ENCODE measurements at places on chromosomes 5 and 9.

DNA sequence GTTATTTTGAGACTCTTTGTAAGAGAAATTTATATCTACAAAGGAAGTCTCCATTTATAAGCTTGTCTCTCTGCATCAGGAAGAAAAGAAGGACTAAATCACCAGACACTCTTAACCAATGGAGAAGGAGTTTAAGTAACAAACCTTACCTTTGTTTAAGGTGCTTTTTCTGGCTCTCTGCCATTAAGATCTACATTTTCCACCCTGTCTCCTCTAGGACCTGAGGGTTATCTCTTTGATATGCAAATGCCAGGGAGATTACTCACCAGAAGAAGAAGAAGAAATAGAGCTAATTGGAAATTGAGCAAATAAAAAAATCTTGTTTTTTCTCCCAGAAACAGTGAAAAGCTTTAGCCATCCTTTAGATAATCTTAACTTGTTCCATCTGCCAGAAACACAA lies 60.9 kb downstream of the CDKN2A start:
- DNase-seq = no peak

DNA sequence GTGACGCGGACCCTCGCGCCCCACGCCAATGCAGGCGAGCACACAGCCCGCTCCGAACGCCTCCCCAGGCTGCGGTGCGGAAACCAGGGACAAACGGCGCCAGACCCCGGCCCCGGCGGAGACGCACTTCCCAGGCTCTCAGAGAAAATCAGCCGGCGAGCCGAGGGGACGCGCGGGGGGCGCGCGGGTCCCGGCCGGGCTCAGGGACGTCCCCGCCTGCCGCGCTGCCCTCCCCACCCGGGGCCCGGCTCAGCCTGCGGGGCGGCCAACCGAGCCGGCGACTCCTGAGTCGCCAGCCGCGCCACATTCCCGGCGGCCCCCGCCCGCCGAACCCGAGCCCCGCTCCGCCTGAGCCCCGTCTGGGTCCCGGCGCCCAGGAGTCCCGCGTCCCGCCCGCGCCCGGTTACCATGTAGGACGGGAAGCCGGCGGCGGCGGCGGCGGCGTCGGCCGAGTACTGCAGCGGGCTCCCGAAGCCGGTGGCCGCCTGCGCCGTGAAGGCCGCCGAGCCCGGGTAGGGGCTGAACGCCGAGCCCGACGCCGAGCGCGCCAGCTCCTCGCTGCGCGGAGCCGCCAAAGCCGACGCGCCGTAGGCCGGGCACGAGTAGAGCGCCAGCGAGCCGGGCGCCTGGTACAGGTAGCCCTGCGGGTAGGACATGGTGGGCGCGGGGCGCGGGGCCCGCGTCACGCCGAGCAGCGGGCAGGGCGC lies 566 bp downstream of the IRX2 start:
- no peak for DNase-seq

DNA sequence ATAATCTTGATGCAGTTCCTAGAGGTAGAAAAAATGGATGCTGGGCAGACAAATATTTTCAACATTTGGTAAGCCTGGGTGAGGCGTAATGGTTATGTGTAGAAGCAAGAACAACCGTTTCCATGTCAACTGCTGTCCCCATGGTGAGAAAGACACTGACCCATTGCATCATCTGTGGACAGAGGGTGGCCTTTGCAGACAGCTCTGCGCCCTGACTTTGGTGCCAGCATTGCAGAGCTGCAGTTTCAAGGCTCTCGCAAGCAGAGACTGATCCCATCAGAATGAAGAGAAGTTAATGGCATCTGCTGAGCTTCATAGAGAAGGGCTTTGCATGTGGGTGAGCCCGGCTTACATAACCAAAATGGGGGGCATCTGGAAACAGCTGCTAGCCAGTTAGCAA lies 179.0 kb upstream of the ADRA1B start:
- DNase-seq = no peak

DNA sequence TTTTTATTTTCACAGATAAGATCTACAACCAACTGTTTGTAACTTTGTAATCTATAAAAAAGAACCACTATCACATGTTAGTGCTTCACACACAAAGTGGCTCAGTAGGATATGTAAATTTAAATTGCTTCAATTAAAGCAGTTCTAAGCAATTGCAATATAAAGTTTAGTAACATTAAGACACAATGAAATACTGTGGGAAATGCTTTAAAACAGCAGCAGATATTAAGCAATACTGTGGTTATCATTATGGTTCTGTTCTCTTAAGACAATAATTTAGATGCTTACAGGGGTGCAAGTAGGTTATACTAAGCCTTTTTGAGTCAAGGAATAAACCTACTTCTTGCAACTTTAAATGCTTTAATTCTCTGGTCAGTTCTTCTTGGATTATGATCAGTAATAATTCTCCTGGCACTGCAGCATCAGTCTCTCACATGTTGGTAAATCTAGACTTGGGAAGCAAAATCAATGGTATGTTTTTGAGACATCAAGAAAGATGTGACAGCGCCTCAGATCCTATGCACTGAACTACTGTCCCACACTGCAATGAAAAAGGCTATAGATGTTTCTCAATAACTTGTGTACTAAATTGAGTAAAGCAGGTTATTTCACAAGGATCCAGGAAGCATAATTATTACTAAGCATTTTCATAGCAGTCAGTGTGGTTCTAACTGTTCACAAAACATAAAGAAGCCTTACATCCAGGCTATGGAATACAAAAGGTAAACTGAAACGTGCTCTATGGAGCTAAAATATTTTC lies 338.7 kb upstream of the PDE4D start:
- DNase-seq = no peak

DNA sequence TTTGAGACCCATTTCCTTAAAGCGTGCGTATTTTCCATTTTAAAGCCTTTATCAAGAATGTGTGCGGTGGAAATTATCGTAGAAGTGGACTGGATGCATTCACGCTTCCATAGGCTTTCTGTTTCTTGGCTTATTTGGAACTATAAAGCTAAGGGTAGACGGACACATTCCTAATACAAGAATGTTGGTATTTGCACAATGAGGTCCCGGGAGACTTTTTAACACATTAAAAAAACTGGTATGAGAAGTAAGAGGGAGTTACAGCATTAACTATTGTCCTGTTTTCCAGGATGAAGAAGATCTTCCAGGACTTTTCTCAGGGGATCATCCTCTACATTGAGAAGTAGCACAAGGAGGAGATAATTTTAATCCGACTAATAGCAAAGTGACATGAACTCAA lies 653.0 kb downstream of the MTRR start:
- no peak for DNase-seq

DNA sequence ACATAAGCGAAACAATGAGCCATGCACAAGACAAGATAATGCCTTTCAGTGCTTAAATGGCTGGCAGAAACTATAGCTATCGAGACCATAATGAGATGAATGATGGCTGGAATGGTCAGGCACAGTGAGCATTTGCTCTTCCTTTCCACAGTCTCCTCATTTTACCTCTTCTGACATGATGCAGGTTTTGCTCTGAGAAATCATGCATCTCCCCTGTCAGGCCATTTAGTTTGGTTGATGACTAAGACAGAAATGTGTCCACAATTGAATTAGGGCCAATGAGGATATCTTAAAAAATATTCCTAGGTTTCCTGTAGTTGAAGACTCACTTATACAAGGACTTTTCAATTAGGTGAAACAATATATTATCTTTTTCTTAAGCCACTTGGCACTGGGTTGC lies 475.1 kb downstream of the TMEM232 start:
- DNase-seq = no peak

DNA sequence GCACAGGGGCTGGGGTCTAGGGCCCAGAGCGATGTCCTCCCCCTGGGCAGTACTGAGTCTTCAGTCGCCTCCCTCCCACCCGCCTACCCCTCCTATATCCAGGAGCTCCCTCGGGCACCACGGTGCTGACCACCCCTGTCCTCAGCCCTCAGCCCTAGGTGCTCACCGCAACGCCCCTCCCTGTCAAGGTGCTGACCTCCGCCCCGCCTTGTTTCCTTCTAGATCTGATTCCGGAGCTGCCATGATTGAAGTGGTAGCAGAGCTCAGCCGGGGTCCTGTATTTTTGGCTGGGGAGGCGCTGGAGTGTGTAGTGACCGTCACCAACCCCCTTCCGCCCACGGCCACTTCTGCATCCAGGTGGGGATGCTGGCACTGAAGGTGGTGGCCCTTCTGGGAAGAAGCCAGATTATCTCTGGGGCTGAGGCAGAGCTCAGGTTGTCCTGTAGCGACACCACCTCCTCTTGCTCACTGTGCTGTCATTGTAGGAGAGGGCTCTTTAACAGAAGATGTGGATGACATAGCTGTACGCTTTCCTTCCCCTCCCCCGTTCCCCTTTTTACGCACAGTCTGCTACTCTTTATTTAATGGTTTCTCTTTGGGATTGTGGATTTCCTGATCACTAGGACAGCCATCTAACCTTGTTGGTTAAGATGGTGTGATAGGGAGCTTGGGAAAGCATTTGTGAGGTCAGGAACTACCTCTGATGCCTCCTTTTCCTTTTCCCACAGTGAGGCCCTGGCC lies 598 bp downstream of the RGP1 start:
- no peak for DNase-seq

- peak; percentile 12 for DNase-seq
These were observed 2257.5 kb upstream of the C9orf72 start for GRCh38 chr9:29830821-29831220.

DNA sequence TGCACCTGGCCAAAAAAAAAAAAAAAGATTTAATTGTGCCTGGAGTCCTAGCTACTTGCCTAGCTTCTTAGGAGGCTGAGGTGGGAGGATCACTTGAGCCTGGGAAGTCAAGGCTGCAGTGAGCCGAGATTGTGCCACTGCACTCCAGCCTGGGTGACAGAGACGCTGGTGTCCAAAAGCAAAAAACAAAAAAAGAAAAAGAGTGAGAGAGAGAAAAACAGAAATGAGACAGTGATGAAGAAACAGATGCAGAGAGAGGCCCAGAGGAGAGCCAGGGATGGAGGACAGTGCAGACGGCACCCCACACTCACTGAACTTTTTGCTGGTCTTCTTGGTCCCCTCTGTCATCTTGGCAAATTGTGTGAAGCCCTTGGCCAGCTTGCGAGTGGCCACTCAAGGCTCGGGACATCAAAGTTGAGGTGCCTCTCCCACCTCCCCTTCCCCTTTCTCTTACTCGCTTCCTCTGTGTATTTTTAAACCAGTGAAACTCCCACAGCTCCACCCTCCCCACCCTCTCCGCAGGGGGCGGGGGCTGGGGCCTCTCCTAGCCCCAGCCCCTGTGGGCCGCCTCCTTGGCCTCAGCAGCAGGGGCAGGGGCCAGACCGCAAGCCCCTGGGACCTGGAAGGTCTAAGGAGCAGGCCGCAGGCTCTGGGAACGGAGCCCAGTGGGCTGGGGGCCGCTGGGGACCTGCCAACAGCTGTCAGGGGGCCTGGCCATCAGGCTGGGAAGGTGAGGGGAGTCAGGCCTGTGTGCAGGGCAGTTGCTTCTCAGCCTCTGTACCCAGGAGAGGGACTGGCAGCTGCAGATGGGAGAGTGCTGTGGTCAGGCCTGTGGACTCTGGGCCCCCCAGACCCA lies at the start of gene SH2D3C:
Gene SH2D3C, minus strand, starts transcription at position 387 of the 856 bp plus-strand sequence. Its CDS starts 39 bp downstream, at position 348.
- no peak for DNase-seq

- DNase-seq = no peak
These were observed 139.8 kb downstream of the DROSHA start for GRCh38 chr5:31392061-31392460.

GRCh38 chr5:11514705-11515432 lies 389.4 kb downstream of the CTNND2 start:
- no peak for DNase-seq

GRCh38 chr9:109791747-109792146 lies 11.7 kb downstream of the PALM2AKAP2 start:
- no peak for DNase-seq

GRCh38 chr5:79025054-79025472 lies 40.0 kb upstream of the ARSB start:
- peak; percentile 43 for DNase-seq

- DNase-seq = no peak
These were observed 36.1 kb upstream of the SSBP2 start for GRCh38 chr5:81786991-81787390.

DNA sequence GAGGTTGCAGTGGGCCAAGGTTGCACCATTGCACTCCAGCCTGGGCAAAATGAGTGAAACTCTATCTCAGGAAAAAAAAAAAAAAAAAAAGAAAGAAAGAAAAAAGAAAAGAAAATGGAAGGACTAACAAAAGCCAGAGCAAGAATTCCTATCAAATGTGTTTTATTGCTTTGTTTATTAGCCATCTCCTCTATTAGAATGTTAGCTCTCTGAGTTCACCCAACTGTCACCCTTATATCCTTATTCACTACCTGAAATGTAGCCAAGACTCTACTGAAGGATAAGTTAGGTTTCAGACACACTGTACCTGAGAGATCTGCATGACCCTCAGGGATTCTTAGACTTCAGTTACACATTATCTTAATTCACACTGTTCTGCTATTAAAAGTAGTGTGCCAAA lies 177.9 kb downstream of the MAPKAP1 start:
- DNase-seq = no peak

GRCh38 chr5:153496835-153497234 lies 6.4 kb downstream of the GRIA1 start:
- DNase-seq = peak; percentile 14

DNA sequence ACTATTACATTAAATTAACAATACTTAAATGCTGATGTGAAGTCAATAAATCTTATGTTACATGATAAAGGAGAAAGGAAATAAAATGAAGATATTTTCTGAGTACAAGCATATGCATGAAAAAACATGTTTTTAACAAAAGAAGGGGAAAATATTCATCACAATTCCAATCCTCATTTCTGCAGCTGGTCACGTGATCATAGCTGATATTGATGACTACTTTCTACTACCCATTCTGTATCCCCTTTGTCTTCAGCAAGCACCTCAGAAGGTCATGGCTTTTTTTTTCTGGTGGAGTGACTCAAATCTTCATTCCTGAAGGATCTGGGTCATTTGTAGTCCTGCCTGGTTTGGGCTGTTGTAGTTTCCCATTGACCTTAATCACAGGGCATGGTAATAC lies 90.9 kb downstream of the CDO1 start:
- no peak for DNase-seq

- no peak for DNase-seq
These were observed 62.9 kb upstream of the PANK3 start for GRCh38 chr5:168642019-168642418.

- no peak for DNase-seq
These were observed 44.4 kb upstream of the SNX2 start for GRCh38 chr5:122730456-122730855.

- DNase-seq = no peak
These were observed 1.7 kb upstream of the ABL1 start for GRCh38 chr9:130833031-130833990.

- DNase-seq = no peak
These were observed 90.8 kb upstream of the NEURL1B start for GRCh38 chr5:172550096-172550765.

GRCh38 chr5:113195251-113195650 lies 218.7 kb downstream of the DCP2 start:
- DNase-seq = no peak

All from hepatic stellate cell (primary cell).